Psoas muscle (tissue), 8 donors: ENCODE measurements at places on chromosomes 2 and 18. TPM values are rescaled to one million over a fixed set of nuclear protein-coding genes. Genes with fewer than 3 reads are reported as not detected.
A peak's percentile ranks its signal among the peaks of the same experiment; 100 is the strongest.

DNA sequence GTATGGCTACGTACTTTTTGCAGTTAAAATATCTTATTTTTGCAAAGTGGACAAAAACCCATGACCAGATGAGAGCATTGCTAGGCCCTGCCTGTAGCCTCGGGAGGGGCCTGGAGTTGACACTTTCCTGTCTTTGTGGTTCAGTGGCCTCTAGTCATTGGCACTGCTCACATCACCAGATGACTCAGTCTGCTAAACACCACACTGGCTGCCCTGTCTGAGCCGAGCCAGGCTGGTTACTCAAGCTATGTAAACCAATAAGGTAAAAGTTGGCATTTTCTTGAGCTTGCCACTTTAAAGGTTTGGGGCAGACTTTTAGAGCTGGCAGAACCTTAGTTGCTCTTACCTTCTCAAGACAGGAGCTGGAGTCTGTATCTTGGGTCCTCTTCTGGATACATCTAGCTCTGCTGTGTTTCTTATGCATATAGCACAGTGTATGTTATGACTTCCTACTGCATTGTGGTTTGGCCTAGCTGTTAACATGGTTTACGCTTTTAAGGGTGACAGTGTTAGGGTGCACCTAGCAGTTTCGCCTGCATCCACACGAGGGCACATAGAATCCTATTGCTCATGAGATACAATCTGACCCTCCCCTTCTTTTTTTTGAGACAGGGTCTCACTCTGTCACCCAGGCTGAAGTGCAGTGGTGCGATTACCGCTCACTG is 76.4 kb downstream of the AP1S3 start:
- no peak for DNase-seq
- no peaks in the 10 kb centered on the region for H3K36me3 ChIP-seq

DNA sequence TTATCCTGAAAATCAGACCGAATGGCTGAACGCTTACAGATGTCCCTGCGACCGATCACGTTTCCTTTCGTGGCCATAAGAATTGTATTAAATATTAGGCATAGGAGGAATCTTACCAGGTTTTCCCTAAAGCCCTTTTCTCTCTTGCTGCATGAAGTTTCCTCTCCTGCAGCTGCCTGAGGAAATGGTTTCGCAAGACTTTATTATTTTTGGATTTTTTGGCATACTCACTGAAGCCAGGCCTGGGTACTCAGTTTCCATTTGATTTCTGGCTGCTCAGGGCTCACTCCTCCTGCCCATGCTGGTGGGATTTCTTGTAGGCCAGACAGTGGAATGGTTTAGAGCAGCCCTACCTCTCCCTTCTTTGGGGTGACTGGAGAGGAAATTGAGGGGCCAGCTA is 114.0 kb downstream of the KLHL29 start:
- H3K27ac ChIP-seq: peak overlapping the region; percentile 70
- no peaks in the 10 kb centered on the region for H3K36me3 ChIP-seq
- no peak for DNase-seq

- H3K4me3 ChIP-seq: no peak overlapping the region
- no peaks in the 10 kb centered on the region for H3K27me3 ChIP-seq
- DNase-seq: no peak
- H3K36me3 ChIP-seq: no peaks in the 10 kb centered on the region
Observed at GRCh38 chr18:10006311-10006893, 92.6 kb downstream of the VAPA start.

GRCh38 chr2:102139851-102140250 is 2.7 kb upstream of the IL1R1 start:
- peaks cover 14% of the 10 kb centered on the region for H3K4me1 ChIP-seq
- no peaks in the 10 kb centered on the region for H3K36me3 ChIP-seq
- no peaks in the 10 kb centered on the region for H3K27me3 ChIP-seq

GRCh38 chr2:8249141-8249540 is 432.7 kb upstream of the ID2 start:
- no peaks in the 10 kb centered on the region for H3K36me3 ChIP-seq
- no peak overlapping the region for H3K27ac ChIP-seq
- H3K27me3 ChIP-seq: no peaks in the 10 kb centered on the region
- no peak overlapping the region for H3K4me3 ChIP-seq
- DNase-seq: no peak

- H3K36me3 ChIP-seq: no peaks in the 10 kb centered on the region
- no peak overlapping the region for H3K27ac ChIP-seq
- H3K4me3 ChIP-seq: no peak overlapping the region
- no peak for DNase-seq
Observed at GRCh38 chr18:47163241-47163640, 12.9 kb downstream of the IER3IP1 start.

OTOF gene
- 0.34 TPM for total RNA-seq
